Retinal pigment epithelial cell (primary cell): ENCODE measurements at places on chromosomes 16 and 17.

DNA sequence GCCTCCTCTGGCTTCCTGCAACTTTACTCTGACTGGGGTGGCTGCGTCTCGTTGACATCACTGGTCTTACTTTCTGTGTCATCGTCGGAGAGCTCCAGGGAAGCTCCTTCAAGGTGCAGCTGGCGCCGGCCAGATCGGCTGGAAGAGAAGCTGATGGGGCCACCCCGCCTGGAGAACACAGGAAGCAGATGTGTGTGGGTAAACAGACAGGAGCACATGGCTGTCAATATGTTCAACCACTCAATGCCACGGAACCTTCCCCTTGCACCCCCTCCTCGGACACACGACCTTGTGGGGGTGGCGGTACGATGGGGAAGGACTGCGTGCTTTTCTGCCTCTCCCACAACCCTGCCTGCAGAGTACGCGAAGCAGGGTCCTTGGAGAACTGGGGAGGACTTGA is 40.1 kb downstream of the NDEL1 start:
- DNase-seq = no peak

- no peak for DNase-seq
Measured at GRCh38 chr17:53129863-53130262, 692.9 kb upstream of the KIF2B start.

- no peak for DNase-seq
Measured at GRCh38 chr17:20999044-20999573, 43.7 kb downstream of the USP22 start.

- DNase-seq = no peak
Measured at GRCh38 chr16:20084624-20085226, 11.0 kb upstream of the GPR139 start.

DNA sequence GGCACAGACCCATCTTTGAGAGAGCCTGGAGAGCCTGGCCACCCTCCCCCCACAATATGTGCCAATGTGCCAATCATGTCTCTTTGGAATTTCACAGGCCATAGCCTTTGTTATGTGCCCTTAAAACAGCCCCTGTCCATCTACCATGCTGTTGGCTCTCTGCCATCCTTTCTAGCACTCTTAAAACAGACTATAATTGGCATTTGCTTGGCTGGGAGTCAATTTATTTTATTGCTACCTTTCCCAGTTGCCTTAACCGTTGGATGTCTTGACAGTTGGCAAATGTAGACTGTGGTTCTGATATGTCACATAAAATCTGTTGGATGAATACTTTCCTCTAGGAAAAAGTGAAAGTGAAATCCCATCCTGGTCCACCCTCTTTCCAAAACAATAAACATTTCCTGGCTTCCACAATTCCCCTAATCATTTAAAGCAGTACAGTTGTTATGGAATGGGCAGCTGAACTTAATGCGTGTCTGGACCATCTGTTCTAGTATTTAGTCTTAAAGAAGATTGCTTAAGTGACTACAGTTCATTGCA is 394.0 kb downstream of the KCNJ2 start:
- DNase-seq = peak; percentile 81

GRCh38 chr17:80663781-80664206 is 119.2 kb downstream of the RPTOR start:
- DNase-seq = no peak

- DNase-seq = no peak
Measured at GRCh38 chr17:688100-688989, 26.3 kb downstream of the VPS53 start.

DNA sequence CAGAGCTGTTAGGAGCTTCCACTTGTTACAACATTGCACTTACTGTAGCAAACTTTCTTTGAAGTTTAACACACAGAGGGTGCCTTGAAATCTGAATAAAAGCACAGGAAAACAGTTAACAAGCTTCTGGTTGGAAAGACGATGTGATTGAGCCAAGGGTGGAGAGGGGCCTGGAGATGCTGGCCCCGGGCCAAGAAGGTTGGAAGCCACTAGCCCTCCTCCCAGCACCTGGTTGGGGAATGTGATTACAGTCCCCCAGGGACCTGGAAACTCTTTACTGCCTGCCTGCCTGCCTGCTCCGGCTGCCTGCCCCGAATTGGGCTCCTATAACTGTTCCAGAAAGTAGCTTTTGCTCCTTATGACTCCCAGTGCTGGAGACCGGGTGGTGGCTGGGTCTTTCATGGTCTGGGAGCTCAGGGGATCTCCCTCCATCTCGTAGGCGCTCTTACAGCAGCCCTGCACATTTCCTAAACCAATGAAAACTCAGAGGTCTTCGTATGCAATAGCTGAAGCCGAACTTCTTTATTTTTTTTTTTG is 48.0 kb upstream of the ZFHX3 start:
- DNase-seq = no peak

- no peak for DNase-seq
Measured at GRCh38 chr16:7646821-7647500, 314.3 kb downstream of the RBFOX1 start.

DNA sequence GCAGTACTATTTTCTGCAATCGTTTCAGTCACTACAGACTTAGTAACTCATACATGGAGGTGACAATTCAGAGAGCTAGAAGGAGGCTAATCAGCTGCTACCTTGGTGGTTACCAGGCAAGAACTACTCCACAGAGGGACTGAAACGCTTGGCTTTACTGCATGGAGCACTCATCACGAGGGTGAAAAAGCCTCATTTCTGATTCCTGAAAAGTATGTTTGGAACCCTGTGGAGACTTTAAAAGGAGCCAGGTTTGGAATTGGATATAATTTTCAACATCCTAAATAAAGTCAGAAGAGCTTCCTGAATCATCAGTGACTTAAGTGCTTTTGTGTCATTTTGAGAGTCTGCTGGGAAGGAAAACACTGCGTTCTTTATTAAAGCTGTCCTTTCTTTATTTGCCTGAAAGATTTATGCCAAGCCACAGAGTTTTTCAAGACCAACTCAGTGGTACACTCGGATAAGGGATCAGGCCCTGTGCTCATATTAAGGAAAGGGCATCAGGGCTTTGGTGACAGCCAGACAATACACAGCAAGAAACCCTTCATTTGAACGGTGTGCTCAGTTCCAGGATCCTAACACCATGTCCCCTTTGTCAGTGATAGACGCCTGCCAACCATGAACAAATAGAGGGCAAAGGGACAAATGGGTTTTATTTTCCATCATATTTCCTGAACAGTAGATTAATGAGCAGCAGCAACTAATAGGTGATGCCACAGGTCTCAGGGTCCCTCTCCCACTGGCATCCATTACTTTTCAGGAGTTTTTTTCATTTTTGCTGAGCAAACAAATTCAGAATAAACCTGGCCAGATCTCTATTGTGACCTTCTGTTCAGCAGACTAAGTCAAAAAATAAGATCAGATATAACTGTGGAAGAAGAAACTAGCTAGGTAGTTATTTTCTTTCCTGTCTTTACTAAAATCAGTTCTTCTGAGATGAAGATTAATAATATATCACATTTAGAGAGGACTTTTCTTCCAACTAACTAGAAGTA is 80.5 kb upstream of the CLEC18B start:
- DNase-seq = no peak

GRCh38 chr16:3881499-3881990 is 1.0 kb upstream of the CREBBP start:
- DNase-seq = no peak

DNA sequence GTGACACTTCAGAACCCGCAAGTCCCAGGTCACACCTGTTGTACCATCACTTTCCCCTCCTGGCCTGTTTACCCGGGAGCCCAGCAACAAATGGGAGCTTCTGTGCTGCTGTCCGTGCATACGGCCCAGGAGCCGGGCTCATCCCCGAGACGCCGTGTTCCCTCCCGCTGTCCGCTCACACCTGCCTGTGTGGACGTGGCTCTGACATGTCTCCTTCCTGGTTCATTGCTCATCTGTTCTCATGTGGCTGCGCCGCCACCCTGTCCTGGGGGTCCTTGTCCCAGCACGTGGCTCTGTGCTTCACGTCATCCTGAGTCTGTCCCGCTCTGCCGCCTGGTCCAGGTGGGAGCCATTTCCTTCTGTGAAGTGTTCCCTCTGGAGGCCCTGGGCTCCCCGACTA is 37.9 kb downstream of the TBCD start:
- no peak for DNase-seq

GRCh38 chr16:51359141-51359955 is 208.3 kb upstream of the SALL1 start:
- DNase-seq = no peak

DNA sequence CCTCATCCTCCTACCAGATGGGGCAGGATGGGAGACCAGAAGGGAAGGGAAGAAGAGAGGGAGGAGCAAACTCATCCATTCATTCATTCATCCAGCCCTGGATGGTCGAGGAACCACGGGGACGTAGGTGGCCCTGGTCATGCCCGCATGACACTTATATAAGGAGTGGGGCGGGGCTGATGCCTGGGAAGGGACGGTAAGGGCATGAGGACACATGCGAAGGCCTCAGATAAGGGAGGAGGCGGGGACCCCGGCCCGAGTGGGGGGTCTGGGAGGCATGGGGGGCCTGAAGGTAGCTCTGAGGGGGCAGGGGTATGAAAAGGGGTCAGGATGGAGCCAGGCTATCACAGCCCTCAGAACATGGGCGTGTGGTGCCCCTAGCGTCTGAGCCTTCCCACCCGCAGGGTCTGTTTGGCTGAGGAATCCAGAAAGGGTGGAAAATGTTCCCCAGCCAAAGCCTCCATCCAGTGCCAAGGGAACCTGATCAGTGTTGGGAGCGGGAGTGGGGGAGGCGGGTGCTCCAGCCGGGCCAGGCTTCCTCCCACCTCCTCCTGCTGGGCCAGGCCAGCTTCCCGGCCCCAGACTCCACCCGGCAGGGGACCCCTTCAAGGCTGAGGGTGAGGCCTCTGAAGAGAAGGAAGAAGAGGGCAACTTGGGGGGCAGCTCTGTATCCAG is 17.6 kb upstream of the CD79B start:
- no peak for DNase-seq

DNA sequence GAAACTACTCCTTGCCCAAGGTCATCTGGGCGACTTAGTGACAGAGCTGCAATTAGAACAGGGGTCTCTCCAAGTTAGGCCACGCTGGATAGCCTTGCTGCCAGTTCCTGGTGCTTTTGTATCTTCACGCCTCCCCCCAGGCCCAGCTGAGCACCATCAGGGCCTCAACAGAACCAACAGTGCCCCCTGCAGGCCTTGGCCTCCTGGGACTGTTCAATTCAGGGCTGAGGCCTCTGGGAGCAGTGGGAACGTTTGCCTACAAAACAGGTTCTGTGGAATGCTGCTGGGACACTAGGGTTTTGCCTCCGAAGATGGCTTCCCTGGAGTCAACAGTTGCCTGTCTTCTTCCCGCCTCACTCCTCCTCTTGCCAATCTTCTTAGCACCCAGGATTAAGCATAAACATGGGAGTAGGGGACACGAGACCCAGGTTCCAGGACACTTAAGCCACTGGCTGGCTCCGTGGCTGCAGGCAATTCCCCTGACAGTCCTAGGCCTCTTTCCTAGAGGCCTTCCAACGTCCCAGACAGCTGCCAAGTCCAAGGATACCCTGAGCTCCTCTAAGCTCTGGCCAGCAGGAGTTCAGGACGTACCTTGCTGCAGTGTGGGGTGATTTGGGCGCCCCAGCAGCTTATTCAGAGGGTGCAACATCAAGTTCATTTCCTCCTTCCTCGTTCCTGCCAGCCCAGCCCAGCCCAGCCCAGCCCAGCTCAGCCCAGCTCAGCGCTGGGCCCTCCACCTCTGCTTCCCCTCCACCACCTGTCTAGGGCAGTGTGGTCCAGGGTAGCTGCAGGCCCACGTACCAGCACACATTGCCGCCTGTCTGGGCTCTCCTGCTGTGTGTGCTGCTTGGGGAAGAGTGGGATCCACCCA is 246.6 kb upstream of the RPL38 start:
- DNase-seq = no peak

- DNase-seq = no peak
Measured at GRCh38 chr17:11548398-11548797, 49.9 kb upstream of the DNAH9 start.

DNA sequence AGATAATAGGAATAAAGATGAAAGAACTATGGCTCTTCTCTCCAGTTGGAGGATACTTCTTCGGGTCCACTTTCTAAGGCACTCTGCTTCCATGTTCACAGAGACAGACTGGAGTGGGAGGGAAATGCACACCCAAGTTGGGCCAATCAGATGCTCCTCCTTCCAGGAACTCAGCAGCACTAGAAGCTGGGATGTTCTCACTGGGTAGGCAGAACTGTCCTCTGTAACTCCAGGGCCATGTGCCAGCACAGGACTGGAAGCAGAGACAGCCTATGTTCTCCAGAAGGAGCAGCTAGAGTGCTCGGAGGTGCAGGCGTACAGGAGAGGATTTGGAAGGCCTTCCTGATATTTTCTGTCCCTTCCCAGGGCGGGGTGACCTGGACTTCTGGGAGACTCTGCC is 49.9 kb upstream of the SREBF1 start:
- DNase-seq = no peak

- no peak for DNase-seq
Measured at GRCh38 chr17:16428098-16428882, 12.9 kb downstream of the TRPV2 start.

DNA sequence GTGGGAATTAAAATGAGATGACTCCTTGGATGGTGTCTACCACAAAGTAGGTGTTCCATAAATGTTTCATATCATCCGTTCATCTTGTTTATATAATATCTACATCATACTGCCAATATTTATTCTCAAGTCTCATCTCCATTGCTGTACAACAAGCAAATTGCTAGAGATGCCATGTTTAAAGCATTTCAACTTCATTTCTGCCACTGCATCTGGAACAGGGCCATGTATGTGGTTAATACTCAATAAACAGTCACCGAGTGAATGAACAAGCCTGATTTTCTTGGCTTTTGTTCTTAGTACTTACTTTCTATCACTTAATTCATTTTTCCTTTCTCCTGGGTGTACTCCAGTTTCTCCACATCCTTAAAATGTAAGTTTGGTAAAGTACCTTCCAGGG is 107.6 kb downstream of the KCNJ2 start:
- DNase-seq = no peak
